ENCODE measurements at places on chromosomes 7 and 10.

DNA sequence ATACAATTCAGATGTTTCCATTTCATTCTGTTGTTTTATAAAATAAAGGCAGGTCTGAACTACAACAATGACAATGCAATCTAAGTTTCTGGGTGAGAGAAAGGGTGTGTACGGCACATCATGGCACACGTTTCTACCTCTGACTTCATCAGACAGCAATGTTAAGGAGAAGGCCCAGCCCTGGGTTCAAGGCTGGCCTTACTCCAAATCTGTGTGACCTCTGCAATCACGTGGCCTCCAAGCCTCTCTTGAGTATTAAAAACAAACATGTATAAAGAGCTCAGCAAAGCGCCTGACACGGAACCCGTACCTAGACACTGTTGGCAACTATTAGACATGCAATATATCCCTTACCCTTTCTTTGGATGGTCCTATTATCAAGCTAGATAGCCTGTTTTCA is 114.1 kb downstream of the LARP4B start:
- DNase-seq = no peak

GRCh38 chr10:90047243-90047729 is 345.9 kb downstream of the KIF20B start:
- DNase-seq = no peak

GRCh38 chr7:46319841-46320240 is 398.8 kb upstream of the IGFBP3 start:
- DNase-seq = no peak

DNA sequence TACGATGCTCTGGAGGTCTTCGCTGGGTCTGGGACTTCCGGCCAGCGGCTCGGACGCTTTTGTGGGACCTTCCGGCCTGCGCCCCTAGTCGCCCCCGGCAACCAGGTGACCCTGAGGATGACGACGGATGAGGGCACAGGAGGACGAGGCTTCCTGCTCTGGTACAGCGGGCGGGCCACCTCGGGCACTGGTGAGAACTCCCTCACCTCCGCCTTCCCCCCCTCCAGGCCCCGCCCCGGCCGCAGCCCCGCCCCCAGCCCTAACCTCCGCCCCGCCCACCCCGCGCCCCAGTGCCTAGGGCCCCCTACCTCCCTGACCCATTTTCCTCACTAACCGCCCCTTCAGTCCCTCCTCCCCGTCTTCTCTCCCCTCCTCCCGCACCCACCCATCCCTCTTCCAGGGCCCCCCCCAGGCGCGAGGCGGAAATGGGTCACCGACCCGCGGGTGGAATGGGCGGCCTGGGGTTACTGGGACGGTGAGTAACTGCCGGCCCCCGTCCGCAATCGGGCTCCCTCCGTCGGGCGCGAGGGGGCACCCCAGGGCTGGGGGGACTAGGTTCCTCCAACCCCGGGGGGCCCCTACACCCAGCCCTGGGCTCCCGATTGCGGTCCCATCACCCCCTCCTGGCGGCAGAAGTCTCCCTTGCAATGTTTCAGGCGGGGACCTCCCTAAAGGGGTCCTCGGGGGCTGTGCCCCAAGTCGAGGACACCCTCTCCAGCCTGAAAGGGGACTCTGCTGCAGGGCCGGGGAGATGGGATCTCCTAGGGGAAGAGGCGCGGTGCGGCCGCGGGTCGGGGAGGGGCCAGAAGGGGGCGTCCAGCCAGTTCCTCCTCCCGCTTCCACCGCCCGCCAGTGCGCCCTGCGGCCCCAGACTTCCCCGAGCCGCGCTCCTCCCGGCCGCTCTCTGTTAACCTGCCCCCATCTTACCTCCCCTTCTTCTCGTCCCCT is 2.1 kb downstream of the PCOLCE start:
- DNase-seq = no peak

DNA sequence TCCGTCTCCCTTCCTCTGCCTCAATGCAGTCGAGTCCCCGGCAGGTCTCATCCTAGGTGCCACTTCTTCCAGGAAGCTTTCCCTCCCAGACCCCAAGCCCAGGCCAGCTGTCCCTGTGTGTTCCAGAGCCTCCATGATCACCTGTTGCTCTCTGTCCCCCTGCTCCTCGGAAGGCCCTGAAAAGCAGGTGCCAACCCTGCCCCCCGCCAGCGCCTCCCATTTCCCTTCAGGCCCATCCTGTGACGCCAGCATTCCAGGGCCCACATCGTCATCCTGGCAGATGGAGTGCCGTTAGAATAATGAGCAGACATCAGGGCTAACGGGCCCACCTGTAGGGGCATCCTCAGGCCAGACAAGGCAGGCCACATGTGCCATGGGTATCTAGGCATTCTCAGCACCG is 253.0 kb upstream of the PPP2R2D start:
- DNase-seq = no peak

GRCh38 chr7:11298220-11298619 is 324.5 kb downstream of the PHF14 start:
- DNase-seq = no peak
